ENCODE measurements at places on chromosomes 7 and 10.

- DNase-seq: no peak
Measured at GRCh38 chr7:89826557-89826956, 327.7 kb upstream of the STEAP1 start.

GRCh38 chr10:72421885-72422540 lies 67.3 kb upstream of the DNAJB12 start:
- DNase-seq: no peak

DNA sequence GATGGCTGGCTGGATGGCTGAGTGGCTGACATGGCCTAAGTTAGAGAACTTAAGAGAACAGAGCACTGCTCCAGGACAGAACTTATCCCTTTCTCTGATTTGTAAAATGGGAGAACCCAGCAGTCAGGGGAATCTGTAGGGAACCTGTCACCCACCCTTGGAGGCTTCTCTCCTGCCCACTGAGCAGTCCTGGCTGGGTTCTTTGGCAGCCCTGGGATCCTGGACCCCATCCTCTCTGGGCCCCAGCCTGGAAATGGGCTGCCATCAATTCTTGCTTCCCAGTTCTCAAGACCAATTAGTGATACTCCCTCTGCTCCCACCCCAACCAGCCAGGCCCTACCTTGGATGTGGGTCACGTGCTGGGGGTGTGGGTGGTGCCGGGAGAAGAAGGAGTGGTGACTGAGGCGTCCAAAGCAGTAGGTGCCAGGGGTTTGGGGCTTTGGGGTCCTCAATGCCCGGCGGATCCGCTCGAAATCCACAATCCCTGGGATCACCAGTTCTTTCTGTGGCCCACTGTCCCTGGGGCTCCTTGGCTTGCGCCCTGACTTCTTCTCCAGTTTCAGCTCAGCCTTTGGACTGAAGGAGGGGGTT lies 3.6 kb downstream of the TBATA start:
- no peak for DNase-seq

DNA sequence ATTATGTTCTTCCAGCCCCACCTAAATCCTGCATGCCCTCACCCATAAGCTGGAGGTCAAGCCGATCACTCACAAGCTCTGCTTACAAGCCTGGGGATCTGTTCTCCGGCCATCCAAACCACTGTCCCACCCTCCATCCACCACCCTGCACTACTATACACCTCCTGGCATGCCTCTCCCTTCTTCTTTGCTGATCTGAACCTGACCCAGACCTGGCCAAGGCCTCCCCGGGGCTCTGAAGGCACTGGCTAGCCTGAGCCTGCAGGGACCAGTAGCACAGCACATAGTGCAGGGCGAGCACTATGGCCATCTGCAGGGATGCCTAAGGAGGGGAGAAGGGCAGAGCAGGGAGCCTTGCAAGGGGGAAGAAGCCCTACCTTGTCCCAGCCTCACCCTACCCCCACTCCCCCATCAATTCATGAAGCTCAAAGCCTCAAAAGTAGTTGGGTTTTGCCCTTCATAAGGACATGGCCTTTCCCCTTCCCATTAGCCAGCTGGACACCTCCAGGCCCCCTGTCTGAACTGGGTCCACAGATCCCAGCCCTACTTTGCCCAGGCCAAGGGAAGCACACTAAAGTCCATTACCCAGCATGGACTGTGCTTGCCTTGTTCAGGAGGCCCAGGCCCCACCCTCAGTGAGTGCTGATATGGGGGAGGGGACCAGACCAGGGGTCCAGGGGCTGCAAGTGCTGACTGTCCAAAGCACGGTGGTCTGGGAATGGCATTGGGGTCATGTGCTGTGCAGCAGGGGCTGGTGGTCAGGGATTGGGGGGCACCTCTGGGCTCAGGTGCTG lies 29.6 kb downstream of the CHAT start:
- no peak for DNase-seq

DNA sequence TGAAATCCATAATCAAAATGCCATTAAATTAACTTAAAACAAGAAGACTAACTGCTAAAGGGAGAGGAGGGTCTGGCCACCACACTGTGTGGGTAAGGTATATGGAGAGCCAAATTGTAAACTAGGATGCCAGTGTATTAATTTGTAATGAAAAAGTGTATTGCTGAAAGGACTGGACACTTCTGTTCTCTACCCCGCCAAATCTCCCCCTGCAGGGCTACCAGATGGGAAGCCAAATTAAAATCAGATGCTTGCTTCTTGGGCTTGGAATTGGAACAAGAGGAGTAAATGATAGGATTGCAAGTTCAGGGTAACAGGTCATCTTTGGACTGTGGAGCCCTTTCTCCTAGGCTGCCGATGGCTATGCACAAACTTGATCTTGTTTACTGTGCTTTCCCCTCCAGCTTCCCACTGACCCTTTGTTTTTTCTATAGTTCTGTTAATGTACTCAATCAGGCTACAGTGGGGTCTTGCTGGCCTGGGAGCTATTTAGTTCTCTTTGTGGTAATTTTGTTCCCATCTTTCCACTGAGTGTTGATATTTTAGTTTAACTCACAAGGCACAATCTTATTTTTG lies 932.1 kb upstream of the C7orf33 start:
- DNase-seq: no peak

GRCh38 chr10:30821994-30822692 lies 192.6 kb upstream of the LYZL2 start:
- DNase-seq: no peak

GRCh38 chr7:152553671-152554317 lies 118.0 kb upstream of the KMT2C start:
- no peak for DNase-seq
